NCI-H748 treated with DMSO at 0.1 percent for 48 hours (cell line): ENCODE measurements at places on chromosomes 1 and 21.
A peak's percentile ranks its signal among the peaks of the same experiment; 100 is the strongest.

DNA sequence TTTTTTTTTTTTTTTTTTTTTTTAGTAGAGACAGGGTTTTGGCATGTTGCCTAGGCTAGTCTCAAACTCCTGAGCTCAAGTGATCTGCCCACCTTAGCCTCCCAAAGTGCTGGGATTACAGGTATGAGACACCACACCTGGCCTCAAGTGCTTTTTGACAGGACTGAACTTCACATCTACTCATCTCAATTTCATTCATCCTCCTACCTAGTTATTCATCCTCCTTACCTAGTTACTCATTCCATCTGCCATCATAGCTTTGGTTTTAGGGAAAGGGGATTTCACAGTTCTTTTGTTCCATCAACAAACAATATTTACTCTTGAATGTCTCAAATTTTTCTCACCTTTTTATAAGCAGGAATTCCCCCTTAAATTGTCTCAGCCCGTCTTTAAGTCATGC lies 38.6 kb upstream of the RALGPS2 start:
- no peak for DNase-seq

- DNase-seq = no peak
These were observed 855 bp upstream of the IVNS1ABP start for GRCh38 chr1:185317886-185318310.

DNA sequence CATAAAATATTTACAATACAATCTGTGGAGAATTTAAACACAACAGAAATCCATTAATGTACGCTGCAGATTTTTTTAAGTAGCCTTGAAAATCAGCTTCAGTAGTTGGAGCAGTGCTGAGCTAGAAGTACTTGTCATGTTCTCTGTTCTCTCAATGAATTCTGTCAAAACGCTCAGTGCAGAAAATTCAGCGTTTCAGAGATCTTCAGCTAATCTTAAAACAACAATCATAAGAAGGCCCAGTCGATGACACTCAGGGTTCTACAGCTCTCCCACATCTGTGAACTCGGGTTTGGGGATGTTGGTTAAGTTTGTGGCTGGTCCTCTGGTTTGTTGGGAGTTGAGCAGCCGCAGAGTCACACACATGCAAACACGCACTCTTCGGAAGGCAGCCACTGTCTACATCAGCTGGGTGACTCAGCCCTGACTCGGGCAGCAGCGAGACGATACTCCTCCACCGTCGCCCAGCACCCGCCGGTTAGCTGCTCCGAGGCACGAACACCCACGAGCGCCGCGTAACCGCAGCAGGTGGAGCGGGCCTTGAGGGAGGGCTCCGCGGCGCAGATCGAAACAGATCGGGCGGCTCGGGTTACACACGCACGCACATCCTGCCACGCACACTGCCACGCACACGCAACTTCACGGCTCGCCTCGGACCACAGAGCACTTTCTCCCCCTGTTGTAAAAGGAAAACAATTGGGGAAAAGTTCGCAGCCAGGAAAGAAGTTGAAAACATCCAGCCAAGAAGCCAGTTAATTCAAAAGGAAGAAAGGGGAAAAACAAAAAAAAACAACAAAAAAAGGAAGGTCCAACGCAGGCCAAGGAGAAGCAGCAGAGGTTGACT lies 161.2 kb downstream of the RUNX1 start:
- peak; percentile 38 for DNase-seq

- no peak for DNase-seq
These were observed 9.3 kb downstream of the IRF2BP2 start for GRCh38 chr1:234600418-234601281.

- no peak for DNase-seq
These were observed 48.4 kb downstream of the SLAMF6 start for GRCh38 chr1:160474392-160475242.

DNA sequence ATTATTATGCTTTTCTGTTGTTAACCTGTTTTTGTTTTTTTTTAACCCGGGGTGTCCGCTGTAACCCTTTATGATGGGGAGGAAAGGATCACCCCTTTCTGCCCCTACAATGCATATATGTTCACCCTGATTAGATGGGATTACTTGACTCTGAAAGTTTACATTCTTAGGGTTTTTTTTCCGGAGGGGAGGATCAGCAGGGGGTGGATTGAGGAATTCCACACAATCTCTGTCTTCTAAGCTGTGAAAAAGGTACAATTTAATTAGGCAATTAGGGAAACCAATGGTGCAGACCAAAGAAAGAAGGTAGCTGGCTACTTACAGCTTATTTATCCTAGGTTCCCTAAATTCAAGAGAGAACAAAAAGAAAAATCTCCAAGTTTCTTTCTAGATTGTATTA lies 58.3 kb downstream of the EDEM3 start:
- DNase-seq = no peak

- DNase-seq = no peak
These were observed 7.8 kb upstream of the GPR88 start for GRCh38 chr1:100530141-100530540.

GRCh38 chr1:110619412-110620249 lies 13.5 kb upstream of the KCNA2 start:
- DNase-seq = peak; percentile 88

DNA sequence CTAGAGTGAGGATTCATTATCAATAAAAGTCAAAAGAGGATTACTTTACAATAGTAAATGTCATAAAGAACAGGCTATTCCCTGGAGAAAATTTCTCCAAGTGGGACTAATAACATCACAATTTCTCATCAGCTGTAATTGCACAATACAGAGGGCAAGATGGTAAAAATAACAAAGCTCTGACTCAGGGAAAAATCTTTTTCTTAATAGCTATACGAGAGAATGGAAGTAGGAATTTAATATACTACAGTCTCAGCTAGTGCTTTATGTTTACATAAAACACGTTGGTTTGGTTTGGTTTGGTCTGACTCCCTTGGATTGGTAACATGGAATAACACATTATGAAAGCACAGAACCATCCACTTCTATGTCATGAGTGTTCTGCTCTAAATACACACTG lies 397.6 kb downstream of the LRRIQ3 start:
- no peak for DNase-seq

- no peak for DNase-seq
These were observed 4.3 kb upstream of the GPR153 start for GRCh38 chr1:6265151-6265550.

- DNase-seq = no peak
These were observed 30.4 kb downstream of the EPHA2 start for GRCh38 chr1:16125483-16125882.

DNA sequence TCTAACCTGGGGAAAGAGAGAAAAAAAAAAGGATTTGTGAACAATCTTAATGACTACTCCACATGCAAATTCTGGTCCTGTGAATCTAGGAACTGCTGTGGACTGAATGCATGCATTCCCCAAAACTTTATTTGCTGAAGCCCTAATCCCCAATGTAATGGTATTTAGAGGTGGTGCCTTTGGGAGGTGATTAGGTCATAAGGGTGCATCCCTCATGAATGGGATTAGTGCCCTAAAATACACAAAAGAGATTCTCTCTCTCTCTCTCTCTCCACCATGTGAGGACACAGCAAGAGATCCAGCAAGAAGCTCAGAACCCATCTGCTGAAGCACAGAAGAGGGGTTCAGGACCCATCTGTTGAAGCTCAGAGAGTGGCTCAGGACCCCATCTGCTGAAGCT lies 26.2 kb upstream of the KIRREL1 start:
- no peak for DNase-seq

DNA sequence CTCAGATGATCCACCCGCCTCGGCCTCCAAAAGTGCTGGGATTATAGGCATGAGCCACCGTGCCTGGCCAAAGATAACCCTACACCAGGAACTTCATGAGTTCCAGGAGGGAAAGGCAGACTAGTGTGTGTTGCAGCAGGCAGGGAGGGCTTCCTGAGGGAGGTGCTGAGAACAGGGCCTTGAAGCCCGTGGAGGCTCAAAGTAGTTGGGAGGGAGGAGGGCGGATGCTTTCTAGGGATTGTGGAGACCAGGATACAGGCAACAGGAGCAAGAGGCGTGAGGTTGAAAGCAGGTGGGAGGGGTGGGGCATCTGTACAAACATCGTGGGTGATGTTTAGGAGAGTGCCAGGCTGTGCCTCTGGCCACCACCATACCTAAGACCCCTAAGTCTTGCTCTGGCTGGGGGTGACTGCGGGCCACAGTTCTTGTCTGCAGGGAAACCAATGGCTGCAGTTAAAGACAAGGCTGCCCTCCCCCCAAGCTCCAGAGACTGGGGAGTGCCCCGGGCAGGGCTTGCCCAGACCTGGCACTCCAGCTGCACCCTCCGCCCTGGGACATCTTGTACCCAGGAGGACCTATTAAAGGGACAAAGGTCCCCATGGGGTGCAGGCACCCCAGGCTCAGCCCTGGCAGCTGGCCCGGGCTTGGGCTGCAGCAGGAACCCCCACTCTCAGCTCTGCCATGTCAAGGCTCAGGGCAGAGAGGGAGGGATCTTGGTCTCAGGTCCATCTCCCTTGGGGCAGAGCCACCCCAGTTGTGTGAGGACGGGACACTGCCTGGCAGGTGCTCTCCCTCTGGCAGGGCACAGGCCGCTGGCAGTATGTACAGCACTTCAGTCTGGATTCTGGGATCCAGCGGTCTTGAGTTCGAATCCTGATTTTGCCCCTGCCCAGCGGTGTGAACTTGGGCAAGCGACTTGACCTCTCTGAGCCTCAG lies 22.1 kb upstream of the CASZ1 start:
- DNase-seq = no peak

- DNase-seq = no peak
These were observed 183.4 kb upstream of the GALNT2 start for GRCh38 chr1:229883504-229884200.

DNA sequence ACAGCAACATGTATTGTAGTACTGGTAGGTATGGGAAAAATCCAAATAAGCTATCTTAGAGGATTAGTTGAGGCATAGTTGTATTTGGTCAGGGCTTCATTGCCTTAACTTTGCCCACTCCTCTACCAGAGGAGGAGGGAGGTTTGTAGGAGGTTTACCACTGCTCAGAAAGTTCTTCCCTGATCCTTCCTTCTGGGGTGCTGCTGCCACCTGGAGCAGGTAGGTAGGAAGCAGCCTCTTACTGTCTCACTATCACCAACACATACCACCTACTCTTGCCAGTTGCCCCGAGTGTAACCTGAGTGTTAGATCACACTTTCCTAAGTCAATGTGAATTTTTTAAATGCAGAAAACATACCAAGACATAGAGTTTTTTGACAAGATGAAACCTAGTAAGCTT lies 24.1 kb upstream of the ZSWIM5 start:
- no peak for DNase-seq

GRCh38 chr1:29125237-29125641 lies 1.5 kb upstream of the TMEM200B start:
- no peak for DNase-seq

DNA sequence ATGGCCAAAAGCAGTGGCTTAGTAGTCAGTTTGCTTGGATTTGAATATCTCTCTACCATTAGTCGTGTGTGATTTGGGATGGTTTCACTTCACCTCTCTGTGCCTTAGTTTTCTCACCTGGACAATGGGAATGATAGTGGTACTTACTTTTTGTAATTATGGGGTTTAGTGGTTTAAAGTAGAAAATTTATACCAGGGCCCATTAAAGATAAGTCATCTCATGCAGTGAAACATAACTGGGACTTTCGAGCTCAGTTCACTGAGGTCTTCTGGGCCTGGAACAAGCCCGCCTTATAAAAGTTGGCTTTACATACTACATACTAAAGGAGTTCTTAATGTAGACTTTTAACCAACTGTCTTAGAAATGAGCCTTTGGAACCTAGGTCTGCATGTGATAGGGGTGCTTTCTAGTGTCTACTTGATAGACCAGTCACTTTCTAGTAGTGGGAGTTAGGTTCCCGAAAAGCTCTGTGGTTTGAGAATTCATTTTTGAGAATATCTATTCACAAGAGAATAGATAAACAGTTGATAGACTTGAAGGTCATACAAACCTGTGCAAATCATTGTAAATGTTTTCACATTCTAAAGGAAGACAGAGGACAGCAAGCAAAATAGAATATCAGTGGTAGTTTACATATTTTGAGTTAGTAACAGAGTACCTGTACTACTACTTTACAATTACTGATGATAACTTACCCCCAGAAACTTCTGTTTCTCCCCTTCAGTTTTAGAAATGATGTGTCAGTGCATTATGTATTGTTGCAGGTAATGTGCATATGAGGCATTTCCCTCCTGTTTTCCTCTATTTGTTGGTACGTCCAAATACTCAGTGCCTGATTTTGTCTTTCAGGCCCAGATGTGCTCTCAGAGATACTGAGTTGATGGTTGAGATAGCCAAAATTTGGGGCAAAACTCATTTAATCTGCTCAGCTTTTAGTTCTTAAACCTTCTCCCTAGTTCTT lies 48.0 kb downstream of the DYRK1A start:
- DNase-seq = no peak

DNA sequence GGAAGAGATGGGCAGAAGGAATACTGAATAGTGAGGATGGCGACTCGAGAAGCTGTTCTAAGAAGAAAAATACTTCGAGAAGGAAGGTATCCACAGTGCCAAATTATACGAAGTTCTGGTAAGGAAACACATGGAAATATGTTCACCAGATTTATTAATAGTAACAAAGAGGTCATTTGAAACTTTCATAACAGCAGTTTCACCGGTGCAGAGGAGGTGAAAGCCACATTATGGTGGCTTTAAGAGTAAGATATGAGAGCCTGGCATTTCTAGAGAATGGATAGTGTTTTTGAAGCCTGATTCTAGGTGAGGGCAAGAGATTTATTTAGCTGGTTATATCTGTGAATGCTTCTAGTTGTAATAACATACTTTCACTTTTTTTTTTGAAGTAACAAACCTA lies 56.2 kb downstream of the DPYD start:
- no peak for DNase-seq
